Astrocyte of the hippocampus (primary cell): ENCODE measurements at places on chromosomes 2 and 18.
A peak's percentile ranks its signal among the peaks of the same experiment; 100 is the strongest.

- DNase-seq, result no peak
Observed at GRCh38 chr2:70475266-70475665, 78.4 kb downstream of the TGFA start.

DNA sequence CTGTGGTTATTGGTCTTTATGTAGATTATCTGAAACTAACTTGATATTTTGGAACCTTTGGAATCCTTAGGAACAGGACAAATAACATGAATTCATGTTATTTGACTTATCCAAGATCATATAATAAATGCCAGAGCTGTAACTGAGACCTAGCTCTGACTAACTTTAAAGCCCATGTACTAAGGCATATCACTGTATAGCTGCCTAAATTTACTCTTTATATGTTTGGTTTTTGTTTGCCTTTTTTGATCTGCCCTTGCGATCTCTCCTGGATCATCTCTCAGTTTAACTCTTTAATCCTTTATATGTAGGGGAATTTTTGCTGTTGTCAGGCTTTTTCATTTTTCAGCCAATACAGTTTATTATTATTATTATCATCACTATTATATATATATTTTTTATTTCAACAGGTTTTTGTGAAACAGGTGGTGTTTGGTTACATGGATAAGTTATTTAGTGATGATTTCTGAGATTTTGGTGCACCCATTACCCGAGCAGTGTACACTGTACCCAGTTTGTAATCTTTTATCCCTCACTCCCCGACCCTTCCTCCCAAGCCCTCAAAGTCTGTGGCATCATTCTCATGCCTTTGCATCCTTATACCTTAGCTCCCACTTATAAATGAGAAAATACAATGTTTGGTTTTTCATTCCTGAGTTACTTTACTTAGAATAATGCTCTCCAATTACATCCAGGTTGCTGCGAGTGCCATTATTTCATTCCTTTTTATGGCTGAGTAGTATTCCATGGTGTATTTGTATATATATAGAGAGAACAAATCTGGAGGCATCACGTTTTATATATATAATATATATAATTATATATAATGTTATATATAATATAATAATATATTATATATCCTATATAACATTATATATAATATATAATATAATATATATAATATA lies 48.9 kb downstream of the APLF start:
- DNase-seq, result no peak

DNA sequence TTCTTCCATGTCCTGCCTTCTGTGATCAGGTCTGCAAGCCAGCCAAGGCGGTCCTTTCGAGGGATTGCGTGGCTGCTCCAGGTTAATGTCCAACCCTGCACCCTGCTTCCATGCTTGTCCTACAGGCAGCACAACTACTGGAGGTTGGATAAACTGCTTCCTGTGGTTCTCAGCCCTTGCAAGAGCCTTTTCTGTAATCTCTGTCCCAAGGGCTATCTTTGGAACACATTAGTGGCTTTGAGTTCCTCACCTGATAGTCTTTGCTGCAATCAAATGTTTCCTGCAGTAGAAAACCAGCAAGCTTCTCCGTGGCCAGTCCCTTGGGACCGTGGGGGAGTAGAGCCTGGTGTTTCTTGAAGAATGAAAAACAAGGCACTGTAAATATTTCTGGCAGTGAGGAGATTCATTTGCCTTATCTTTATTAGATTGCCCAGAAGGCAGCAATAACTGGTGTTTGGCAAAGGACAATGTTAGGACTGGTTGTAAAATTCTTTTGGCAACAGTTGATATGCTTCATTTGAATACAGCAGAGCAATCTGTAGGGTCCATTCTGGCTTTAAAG lies 214.4 kb downstream of the FHOD3 start:
- no peak for DNase-seq

- DNase-seq, result no peak
Observed at GRCh38 chr2:127893494-127893893, 7.7 kb upstream of the AMMECR1L start.

GRCh38 chr2:99883358-99883757 lies 259.0 kb downstream of the AFF3 start:
- peak; percentile 29 for DNase-seq

- peak; percentile 3 for DNase-seq
Observed at GRCh38 chr2:76749858-76750257, 772.3 kb downstream of the LRRTM4 start.

GRCh38 chr2:42906111-42906556 lies 113.8 kb upstream of the HAAO start:
- DNase-seq, result no peak

DNA sequence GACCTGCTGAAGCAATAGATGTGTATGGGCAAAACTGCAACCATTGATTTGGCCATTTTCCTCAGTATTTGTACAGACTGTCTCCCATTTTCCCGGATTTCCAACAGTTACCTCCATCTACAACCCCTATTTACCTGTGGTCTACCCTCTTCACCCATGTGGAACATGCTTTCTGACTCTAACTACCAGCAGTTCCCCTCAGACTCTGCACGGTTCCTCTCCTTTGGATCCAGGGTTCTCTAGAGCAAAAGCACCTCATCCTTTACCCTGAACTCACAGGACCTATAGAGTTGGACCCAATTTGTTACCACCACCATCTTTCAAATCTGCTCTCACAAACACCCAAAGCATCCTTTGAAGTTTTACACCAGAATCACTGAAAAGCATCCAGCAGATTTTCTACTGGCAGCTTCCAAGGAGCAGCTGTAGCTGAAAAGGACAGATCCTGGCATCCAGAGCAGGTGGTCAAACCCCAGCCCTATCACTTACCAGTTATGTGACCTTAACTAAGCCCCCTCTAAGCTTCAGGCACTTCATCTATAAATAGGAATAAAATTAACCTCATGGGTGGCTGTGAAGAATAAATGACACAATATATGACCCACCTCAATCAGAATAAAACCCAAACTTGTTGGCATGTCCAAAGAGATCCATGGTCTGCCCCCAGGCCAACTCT lies 15.3 kb downstream of the CYTIP start:
- DNase-seq, result no peak

DNA sequence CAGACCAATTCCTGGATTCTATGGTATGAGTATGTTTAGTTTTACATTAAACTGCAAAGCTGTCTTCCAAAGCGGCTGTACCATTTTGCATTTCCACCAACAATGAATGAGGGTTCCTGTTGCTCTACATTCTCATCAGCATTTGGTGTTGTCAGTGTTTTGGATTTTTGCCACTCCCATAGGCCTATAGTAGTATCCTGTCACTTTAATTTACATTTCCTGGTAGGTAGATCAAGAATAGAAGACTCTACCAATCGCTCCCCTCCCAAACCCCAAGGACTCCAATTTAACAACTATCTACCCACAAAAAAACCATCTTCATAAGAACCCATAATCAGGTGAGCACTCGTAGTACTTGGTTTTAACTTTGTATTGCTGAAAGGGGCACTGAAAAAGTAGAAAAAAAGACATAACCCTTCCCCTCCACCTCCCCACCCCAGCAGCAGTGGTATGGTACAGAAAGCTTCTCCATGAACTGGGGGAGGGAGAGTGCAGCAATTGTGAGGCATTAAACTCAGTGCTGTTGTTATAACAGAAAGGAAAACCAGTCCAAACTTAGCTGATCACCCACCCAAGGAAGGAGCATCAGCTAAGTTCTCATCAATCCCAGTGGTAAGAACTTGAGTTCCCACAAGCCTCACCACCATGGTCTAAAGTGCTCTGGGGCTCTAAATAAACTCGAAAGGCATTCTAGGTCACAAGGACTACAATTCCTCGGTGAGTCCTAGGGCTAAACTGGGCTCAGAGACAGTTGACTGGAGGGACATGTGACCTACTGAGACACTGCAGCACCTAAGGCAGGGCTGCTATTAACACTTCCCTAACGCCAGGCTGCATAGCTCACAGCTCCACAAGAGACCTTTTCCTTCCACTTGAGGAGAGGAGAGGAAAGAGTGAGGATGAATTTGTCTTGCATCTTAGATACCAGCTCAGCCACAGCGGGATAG lies 35.5 kb upstream of the CYTIP start:
- DNase-seq, result no peak

DNA sequence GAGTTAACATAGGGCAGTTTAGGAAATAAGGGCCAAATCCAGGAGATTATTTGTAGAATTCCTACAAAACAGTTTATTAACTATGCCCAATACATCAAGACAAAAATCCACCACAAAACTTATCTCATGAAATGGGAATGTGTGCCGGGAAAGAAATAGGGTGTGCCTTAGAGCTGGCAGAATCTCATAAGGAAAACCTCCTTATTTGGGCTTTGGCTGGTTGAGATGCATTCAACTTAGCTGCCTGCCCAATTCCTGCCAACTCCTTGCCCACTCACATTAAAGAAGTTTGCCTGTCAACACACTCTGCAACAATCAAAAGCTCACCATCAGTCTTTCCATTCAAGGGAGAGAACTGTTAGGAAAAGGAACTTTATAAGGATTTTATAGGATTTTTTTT lies 500.6 kb downstream of the SATB2 start:
- peak; percentile 45 for DNase-seq

DNA sequence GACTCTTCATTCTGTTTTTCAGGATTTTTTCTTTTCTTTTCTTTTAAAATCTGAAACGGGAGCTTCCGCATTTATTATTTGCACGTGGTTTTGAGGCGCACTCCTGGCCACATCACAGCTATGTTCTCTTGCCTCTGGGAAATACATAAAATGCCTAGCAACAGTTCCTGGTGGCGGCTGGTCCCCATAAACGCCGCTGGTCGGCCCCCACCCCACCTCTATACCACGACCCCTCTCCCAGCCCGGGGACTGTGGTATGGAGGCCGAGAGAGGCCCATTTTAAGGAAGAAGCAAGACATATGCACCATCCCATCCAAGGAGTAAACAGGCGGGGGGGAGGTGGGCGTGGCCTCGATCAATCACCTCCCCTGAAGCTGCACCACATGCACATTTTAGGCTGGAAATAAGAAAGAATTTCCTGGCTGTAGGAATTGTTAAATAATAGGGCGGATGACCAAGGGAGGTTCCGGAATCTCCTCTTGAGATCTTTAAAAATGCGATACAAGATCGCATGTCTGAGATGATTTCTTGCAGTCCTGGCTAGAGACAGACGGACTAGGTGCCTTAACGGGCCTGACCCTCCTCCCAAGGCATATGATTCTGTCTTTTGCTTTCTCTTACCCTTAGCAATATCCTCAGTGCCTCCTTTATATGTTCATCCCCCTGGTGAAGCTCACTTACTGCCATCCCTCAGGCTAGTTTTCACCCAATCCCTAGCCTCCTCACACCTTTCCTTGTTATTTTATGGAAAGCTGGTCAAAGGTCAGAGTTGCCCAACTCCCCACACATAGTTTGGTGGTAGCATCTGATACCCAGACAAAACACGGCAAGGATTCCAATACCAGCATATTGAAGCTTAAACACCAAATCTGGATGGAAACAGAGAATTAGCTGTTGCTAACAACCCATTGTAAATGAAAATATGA lies 82.4 kb downstream of the BCL2 start:
- no peak for DNase-seq

DNA sequence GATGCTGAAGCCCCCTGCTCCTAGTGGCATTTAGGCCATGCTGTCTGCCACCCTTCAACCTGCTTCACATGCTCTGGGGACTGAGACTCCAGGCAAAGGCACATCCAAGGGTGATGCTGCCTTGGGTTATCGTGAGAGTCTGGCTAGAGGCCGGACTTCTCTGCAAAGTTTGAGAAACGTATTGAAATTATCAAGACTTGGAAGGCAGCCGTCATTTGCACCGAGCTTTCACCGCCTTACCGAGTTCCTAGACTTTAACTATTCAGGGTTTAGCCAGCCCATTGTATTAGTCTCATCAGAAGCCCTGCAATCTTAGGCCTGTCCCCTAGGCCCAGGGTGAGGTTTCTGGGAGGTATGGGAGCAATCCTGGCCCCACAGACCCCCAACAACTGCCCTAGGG lies 34.0 kb downstream of the RDH14 start:
- DNase-seq, result no peak

GRCh38 chr18:3058328-3059191 lies 45.6 kb upstream of the LPIN2 start:
- no peak for DNase-seq

DNA sequence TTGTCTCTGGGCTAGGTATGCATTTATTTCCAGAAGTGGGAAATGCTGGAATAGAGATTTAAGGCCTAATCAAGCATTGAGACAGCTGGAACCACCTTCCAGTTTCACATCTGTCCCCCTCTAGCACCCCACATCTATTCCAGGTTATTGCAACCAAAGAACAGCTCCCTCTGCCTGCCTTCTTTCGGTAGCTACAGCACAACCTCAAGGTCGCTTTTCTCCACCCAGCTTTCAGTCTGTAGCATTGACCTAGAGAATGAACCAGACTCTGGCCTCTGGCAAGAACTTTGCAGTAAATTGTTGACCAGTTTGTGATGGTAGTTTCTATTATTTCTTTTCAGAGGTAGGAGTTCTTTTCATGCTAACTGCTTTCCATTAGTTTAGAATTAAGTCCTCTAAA lies 484.2 kb downstream of the DLGAP1 start:
- no peak for DNase-seq

- no peak for DNase-seq
Observed at GRCh38 chr2:67755156-67755882, 307.5 kb downstream of the C1D start.

DNA sequence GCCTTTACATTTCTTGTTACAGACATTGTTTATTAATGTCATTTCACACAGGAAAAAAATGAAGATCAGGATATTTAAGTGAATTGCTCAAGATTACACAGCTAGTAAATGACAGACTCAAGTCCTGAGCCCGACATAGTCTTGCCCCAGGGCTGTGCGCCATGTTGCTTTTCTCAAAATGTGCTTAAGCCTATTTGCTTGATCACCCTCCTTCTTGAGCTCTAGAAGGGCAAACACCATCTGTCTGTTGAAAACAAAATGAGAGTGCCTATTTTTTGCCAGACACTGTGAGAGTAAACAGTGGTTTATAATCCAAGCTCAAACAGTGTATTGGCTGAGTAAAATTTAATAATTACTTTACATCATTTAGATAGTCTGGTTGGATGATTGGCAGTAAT lies 34.8 kb upstream of the HNMT start:
- no peak for DNase-seq
